ENCODE measurements at places on chromosomes 11 and 22.

DNA sequence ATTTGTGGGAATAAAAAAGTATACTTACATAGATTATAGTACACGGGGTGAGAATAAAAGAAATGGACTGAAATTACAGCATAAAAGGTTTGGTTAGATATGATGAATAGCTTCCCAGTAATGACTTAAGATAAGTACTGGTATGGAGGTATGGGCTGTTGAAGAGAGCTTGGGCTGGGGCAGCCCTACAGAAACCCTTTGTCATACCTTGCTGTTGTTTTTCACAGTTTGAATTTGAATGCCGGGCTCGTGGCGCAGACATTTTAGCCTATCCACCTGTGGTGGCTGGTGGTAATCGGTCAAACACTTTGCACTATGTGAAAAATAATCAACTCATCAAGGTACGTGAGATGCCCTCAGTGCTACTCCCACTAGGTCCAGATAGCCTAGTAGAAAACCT is 42.3 kb upstream of the RBX1 start:
- no peak for DNase-seq

DNA sequence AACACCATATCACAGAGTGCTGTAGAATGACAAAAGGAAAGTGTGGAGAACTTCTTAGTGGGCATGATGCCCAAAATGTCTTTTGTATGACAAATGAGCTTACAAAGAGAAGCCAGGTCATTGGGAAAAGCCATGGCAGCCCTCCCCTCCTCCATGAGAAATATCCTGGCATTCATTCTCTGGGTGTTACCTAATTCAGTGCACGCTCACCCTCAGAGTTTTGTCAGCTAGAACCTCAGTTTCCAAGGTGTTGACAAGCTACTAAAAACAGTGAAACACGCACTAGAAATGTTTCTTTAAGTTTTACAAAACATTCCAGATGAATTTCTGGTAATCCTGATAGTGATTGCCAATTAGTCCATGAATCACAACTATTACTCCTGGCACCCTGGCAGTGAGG is 105.4 kb upstream of the FSHB start:
- DNase-seq, result peak; percentile 76

DNA sequence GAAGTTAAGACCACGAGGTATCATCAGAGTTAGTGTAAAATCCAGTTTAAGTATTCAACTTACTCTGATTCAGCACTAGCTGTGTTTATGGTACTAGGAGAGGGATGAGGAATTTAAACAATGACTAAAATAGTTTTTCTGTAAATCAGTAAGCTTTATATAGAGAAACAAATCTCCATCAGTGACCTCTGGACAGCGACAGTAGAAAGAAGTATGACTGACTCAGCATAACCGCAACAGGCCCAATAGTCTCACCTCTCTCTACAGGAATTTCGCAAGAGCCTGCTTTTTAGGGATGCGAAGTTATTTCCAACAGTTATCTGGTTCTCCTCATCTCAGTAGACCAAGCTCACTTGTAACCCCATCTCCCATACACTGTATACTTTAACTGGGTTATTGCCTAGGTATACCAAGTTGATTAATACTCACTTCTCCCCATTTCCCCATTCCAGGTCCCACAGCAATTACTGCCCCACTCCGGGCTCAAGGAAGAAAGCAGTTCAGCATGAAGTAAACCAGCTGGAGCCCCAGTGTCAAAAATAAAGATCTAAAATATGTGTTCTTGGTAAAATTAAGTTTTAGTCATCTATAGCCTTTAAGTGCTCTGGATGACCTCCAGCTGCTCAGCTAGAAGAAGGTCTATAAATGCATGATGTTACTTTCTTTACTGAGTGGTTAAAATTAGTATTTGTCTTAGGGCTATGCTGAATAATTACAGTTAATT is 770.6 kb upstream of the CCDC90B start:
- peak; percentile 25 for DNase-seq

GRCh38 chr11:44733877-44734276 is 7.1 kb downstream of the TSPAN18 start:
- no peak for DNase-seq

DNA sequence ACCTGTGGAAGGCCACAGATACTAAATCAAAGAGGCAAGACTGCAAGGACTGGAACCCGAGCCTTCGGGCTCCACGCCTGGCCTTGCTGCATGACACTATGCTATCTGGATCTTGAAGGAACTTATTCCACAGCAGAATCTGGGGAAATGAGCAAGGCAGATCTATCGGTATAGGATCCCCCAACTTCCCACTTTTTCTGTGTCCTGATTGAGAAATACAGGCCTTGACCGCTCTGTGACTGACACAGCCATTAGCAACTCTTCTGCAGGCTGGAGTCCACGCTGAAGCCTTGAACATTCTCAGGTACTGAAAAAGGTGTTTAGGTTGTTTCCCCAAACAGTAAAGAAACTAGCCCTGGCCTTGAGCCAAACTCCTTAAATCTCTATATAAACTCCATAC is 241.2 kb upstream of the NARS2 start:
- no peak for DNase-seq

GRCh38 chr11:92739041-92739440 is 230.4 kb upstream of the MTNR1B start:
- DNase-seq, result peak; percentile 72

DNA sequence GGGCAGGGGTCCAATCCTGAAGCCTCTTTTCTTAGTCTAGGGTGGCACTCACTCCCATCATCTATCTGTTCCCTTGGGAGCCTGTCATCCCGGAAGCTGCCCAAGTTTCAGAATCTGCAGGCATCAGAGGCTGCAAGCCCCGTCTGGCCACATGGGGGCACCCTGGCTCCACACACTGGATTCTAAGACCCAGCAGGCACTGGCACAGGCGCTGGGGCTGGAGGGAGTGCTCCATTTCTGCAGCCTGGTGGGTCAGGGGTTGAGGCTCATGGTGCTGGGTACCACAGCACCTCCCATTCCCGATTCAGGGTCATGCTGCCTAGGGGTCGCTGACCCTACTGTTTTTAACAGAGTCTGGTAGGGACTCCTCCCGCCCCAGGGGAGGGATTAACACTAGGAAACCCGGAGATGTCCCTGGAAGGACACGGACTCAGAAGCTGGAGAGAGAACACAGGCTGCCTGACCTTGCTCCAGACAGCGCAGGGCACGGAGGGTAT is 243.9 kb upstream of the SYN3 start:
- peak; percentile 66 for DNase-seq

DNA sequence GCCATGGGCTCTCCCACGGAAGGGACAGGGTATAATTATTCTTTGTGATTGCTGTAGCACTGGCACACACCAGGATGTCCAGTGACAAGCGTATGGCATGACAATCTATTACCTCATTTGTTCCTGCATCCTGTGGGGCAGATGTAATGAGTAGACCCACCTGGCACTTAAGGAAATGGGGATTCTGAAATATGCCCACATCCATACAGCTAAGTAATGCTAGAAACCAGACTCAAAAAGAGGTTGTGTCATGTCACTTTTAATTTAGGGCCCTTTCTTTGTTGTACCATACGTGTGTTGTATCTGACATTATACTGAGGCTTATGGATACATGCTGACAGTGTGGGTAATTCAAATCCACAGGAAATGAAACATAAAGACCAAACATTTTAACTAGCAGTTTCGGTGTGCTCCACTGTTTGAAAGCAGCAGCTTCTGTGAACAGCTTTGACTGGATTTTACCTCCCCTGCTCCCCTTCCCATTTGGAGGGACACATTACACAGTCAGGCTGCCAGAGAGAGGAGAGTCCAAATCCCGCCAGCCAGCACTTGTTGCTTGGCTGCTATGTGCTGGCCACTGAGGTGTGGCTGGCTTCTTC is 21.2 kb downstream of the GRAMD1B start:
- DNase-seq, result no peak

DNA sequence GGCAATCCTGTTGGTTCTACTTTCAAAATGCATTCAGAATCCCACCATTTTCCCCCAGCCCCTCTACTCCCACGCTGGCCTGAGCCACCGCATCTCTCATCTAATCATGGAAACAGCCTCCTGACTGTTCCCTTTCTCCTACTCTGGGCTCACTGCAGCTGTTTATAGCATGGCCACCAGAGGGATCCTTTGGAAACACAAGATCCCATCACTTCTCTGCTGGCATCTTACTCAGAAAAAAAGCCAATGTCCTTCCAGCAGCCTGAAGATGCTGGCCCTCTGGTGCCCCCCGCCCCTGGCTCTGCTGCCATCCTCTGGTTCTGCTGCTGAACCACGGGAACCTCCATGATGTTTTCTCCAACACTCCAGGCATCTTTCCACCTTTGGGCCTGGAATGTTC is 11.1 kb downstream of the MS4A8 start:
- no peak for DNase-seq

GRCh38 chr22:46357711-46358520 is 22.4 kb downstream of the TRMU start:
- DNase-seq, result no peak

- DNase-seq, result no peak
Observed at GRCh38 chr22:47203554-47203991, 441.1 kb downstream of the TBC1D22A start.

- DNase-seq, result no peak
Observed at GRCh38 chr11:108221911-108222573, 396 bp downstream of the NPAT start.

- no peak for DNase-seq
Observed at GRCh38 chr11:117792992-117793391, 4.0 kb downstream of the DSCAML1 start.

GRCh38 chr11:102623128-102623527 is 2.0 kb downstream of the MMP20 start:
- DNase-seq, result no peak

DNA sequence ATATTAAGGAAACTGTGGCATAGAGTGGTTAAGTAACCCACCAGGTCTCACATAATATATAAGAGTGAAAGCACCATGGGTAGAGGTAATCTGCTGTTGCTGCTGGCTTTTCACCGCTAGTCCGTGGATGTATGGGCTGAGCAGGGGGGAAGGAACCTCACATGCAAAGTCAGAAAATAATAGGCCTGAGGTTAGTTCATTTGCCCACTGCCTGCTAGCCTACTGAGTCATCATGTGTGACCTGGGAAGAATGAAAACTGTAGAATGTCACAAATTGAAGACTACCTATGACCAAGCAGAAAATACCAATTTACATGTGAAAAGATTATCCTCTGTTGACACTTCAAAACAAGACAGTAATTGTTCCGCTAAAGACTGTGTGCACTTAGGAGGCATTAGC is 560.1 kb upstream of the FAT3 start:
- DNase-seq, result no peak

- no peak for DNase-seq
Observed at GRCh38 chr11:112723676-112724495, 237.3 kb upstream of the NCAM1 start.
